ENCODE measurements at places on chromosomes 1 and 21. TPM values are rescaled to one million over a fixed set of nuclear protein-coding genes. Genes with fewer than 3 reads are reported as not detected.

LCE1E gene
- total RNA-seq: not detected

OR2M4 gene
- total RNA-seq: not detected

KDF1 gene
- total RNA-seq: not detected

KCNC4 gene
- total RNA-seq: 3.8 TPM

MAN1A2 gene
- total RNA-seq: 7.5 TPM
